ENCODE measurements at places on chromosomes 7 and 10.
A peak's percentile ranks its signal among the peaks of the same experiment; 100 is the strongest.

DNA sequence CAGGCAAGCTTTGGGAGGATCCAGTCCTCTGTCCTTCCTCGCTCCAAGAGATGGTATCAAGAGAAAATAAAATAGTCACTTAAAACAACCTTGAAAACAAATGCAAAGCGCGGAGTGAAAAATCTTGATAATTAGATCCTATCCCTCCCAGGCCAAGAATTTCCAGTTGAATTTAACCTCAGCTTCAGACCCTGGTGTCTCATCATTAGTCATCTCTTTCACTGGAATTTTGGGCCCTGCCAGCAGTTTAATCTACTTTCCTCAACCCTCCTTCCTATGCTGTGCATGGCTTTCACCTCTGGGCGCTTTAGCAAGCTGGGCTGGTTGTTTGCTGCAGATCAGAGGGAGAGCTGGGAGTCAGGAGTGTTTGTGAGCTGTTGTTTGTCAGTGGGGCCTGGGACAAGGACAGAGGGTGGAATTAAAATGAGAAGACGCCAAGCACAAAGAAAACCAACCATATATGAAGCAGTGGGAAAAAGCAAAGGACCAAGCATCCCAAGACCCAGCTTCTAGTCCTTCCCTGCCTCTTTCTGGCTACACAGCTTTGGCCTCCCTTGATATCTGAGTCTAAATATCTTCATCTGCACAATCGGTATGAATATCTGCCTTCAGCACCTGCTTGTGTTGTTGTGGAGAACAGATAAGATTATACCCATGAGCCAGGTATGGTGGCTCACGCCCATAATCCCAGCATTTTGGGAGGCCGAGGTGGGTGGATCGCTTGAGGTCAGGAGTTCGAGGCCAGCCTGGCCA, 13.5 kb downstream of the MYOF start:
- DNase-seq, result peak; percentile 94

- DNase-seq, result no peak
Observed at GRCh38 chr7:121510302-121510701, 114.2 kb upstream of the FAM3C start.

DNA sequence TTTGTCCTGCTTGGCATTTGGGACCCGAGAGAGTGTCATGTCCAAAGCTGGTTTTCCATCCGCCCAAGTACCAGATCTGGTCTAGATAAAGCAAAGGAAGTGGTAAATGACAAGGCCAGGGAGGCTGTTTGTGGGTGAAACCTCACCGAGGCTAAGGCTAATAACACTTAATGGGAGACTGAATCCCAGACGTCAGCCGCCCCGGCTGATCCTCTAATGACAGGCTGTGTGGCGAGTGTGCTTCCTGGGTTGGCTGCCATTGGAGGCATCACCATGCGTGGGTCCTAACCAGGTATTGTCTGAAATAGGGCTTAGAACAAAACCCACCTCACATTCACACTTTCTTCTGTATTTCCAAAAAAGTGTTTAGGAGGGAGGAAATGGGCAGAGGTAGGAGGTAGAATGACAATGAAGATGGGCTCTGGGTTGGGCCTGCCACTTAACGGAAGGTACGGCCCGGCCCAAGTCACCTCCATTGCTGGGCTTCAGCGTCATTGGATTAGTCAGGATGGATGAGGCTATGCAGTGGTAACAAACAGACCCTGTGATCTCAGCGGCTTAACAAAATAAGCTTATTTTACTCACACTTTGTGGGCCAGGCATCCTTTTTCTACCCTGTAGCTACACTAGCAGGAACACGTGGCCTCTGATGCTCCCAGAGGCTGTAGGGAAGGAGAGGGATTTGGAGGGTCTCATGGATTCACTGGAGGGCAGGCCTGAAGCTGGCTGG, 59.7 kb downstream of the PROSER2 start:
- DNase-seq, result no peak

DNA sequence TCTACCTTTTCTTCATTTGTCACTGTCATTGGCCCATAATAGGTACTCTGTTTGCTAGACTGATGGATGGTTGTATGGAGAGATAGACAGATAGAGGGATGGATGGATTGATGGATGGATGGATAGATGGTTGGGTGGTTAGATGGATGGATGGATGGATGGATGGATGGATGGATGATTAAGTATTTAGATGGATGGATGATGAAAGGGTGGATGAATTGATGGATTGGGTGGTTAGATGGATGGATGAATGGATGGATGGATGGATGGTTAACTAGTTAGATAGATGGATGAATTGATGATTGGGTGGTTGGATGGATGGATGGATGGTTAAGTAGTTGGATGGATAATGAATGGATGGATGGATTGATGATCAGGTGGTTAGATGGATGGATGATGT, 334.7 kb upstream of the AUTS2 start:
- DNase-seq, result no peak

DNA sequence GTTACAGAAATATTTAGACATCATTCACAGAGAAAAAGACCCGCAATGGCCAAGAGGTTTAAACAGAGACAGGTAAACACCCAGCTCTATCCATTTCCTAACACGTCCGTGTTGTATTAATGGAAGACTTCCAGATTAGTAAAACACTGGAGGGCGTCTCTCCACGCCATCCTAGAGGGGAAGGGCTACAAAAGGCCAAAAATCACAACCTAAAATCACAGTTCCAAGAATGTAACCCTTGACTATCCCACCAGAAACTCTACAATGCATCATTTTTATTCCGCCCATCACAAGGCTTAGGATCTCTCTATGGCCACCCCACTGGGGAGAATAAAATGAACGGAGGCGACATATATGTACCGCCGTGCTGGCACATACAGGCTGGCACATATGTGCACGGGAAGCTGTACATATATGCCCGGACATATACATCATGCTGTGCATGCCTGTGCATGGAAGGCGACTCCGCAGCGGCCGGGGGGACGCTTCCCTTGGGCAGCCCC, 734 bp downstream of the PCLO start:
- no peak for DNase-seq

GRCh38 chr7:66306243-66306642, 101.1 kb downstream of the TPST1 start:
- peak; percentile 15 for DNase-seq

DNA sequence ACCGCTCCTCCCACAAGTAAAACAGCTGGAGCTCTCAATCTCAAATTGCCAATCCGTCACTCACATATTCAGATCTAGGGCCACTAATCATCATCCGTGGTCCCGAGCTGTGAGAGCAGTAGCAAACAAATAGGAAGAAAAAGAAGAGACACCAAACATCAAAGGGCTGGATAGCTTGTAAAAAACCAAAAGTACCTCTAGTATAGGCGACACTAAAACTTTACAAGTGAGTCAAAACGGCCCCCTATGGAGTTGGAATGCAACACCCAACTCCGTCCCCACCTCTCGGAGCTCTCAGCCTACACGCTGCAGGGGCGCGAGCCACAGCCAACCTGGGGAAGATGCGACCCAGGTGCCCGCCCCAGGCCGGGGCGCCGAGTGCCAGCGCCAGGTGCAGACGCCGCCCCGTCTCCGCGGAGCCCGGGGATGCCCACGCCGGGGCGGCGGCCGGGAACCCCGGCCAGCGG, 581 bp downstream of the FAM3C start:
- peak; percentile 13 for DNase-seq

- DNase-seq, result peak; percentile 47
Observed at GRCh38 chr7:66380272-66380888, 175.2 kb downstream of the TPST1 start.

- no peak for DNase-seq
Observed at GRCh38 chr7:44151956-44152355, 10.8 kb upstream of the MYL7 start.

DNA sequence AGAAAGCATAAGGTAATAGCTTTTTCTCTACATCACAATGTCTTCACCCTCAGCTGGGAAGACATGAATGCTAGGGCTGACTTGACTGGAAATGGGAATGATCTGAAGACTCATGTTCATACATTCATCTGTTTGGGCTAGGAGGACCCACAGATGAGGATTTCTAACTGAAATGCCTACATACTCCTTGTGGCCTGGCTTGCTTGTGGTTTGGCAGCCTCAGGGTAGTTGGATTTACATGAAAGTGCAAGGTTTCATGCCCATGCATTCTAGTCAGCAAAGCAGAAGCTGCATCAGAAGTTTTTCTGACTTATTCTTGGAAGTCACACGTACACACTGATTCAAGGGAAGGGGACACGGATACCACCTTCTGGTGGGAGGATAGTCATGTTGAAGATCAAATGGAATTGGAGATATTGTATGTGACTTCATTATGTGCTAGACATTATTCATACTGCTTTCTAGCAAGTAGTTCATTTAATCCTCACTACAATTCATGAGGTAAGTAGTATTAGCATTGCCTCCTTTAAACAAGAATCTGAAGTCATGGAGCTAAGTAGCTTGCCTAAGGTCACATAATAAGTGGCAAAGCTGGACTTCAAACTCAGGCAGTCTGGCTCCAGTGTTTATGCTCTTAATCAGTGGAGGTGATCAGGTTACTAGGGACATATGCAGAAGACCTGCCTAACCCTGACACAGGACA, 957.0 kb downstream of the LRMDA start:
- DNase-seq, result peak; percentile 29

- DNase-seq, result peak; percentile 81
Observed at GRCh38 chr10:91635401-91636400, 2.8 kb upstream of the PPP1R3C start.

DNA sequence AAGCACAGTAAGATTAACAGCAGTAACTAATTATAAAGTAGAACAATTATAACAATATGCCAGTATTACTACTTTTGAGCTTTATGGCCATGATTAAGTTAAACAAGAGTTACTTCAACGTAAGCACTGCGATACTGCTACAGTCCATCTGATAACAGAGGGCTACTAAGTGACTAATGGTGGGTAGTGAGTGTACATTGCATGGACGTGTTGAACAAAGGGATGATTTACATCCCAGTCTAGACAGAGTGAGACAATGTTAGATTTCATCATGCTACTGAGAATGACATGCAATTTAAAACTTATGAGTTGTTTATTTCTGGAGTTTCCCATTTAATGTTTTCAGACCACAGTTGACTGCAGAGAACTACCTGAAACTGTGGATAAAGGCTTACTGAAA, 45.6 kb downstream of the TPST1 start:
- peak; percentile 95 for DNase-seq

- no peak for DNase-seq
Observed at GRCh38 chr10:11192304-11193000, 174.8 kb downstream of the CELF2 start.

DNA sequence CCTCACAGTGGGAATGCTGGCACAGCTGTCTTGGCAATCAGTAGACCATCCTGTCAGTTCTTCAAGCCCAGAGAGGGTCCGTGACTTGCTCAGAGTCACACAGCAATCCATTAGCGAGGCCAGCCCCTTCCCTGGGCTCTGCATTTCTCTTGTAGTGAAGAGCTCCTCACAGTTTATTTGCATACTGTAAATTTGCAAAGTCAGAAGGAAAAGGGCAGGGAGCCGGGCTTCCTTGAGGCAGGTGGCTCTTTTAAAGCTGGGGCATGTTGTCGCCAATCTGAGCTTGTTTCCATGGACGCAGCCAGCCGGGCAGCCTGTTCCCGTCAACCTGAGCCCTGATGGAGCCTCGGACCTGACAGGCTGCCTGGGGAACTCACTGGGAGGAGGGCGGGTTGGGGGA, 123.4 kb downstream of the CUX1 start:
- DNase-seq, result no peak

- no peak for DNase-seq
Observed at GRCh38 chr7:96701258-96701657, 8.4 kb downstream of the SEM1 start.

GRCh38 chr10:43809211-43809930, 160.7 kb upstream of the ZNF32 start:
- DNase-seq, result peak; percentile 93

DNA sequence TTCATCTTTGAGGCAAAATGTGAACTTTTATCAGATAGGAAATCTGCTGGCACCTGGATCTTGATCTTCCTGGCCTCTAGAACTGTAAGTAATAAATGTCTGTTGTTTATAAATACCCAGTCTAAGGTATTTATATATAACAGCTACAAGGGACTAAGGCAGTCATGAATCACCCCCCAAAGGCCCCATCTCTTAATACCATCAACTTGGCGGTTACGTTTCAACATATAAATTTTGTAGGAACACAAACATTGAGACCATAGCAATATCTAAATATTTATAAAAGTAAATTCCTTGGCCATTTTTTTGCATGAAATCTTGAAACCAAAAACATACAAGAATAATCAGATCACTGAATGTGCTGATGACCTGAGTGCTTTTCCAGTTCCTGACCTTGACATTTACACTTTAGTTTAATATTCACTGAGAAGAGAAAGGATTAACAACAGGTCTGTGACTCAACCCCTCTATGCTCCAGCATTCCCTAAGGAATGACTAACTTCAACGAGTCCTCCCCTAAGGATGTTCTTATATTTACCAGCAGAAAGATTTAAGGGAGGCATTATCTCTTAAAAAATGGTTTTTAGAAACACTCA, 1438.5 kb upstream of the CELF2 start:
- DNase-seq, result peak; percentile 80

GRCh38 chr10:36779238-36779846, 346.1 kb upstream of the ANKRD30A start:
- peak; percentile 81 for DNase-seq

GRCh38 chr10:79149662-79150443, 81.1 kb downstream of the ZMIZ1 start:
- peak; percentile 61 for DNase-seq

DNA sequence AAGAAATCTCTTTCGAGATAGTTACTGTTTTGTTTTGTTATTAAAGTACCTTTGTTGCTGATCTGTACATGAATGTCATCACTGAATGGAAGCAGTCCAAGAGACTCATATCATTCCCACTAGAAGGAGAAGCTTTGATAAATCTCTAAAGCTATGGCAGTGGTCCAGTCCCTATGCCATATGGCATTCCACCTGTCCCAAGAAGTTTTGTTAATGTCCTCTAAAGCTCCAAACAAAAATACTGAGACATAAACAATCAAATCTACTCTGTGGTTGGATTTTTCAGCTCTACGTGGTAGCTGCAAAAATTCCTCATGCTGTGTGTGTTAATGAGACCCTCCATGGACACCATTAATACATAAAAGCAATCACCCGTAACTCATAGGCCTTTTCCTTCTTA, 94.1 kb downstream of the LRRN3 start:
- DNase-seq, result no peak

DNA sequence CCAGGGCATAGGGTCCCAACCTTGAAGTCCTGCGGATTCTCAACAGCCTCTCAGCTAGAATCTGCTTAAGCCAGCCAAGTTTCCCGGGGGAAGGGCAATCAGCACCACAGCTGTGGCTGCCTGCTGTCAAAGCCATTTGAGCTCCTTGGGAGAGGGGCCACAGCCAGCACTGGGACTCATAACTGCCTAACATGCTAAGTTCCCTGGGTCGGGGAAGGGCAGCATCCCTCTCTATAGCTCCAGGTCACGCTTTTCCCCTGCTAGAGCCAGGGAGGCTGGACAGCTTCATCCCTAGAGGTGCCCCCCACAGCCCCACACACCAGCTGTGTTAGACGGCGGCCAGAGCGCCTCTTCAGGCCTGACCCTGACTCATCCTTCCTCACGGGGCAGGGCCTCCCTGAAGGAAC, 49.6 kb upstream of the PDE1C start:
- no peak for DNase-seq

GRCh38 chr7:18583305-18583704, 87.8 kb downstream of the HDAC9 start:
- peak; percentile 67 for DNase-seq

- DNase-seq, result no peak
Observed at GRCh38 chr7:68423356-68423755, 1174.9 kb upstream of the AUTS2 start.

All from IMR-90 (cell line).